ENCODE measurements at places on chromosomes 2 and 18. TPM values are rescaled to one million over a fixed set of nuclear protein-coding genes. Genes with fewer than 3 reads are reported as not detected.

DNA sequence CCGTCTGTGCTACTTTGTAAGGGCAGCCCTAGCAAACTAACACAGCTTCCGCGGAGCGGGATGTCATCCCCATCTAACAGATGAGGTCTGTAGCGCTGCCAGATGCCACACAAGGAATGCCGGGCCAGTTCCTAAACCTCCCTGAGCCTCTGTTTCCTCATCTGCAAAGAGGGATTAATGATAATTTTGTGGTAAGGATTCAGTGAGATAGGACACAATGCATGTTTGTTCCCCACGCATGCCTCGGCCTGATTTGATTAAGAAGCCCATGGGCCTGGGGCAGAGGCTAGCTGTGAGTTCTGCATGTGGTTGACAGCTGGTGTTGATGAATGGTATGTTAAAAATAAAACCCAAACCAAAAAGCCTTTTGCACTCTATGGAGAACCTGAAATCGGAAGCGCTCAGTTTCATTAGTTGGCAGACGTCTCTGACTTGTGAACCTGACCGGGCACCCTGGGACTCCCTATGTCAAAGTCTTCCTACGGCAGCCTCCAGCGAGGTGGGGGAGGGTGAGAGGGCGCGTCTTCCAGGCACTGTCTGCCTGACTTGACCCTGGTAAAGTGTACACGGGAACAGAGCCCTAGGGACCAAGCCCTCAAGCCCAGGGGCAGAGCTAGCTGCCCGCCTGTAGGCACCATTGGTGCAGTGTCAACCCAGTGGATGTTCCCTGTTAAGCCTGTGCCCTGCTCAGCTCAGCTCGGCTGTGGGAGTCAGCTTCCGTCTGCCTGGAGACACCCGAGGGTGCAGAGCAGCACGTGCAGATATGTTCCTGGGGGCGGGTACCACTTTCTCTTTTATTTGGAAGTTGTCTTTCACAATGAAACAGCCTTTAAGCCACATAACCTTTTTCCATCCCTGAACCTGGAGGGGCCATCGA is 14.8 kb upstream of the INHBB start:
- no peak for DNase-seq

LYG2 gene
- total RNA-seq: not detected

GRCh38 chr2:128235581-128235980 is 83.1 kb downstream of the HS6ST1 start:
- no peak for DNase-seq

- no peak for DNase-seq
These were observed at the start of gene LTBP1 for GRCh38 chr2:32946314-32947075. Gene LTBP1, plus strand, starts transcription at chr2:32946953. Its CDS starts 372 bp downstream, at chr2:32947325.

DNA sequence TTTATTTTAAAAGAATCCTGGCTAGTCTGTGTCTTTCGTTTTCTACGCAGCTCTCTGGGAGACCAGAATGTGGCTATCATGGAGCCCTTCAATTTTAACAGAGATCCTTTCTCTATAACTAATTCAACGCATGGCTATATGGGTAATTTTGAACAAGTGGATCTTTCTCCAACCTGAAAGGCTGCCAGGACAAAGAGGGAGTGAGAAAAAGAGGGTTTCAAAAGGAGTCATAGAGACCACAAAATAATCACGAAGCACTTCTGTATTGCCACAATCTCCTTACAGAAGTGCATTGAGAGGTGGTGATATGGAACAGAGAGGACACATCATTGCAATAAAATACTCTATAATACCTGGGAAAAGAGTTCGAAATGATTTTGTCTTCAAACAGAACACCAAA is 21.7 kb upstream of the CDH2 start:
- DNase-seq: no peak

LIMS4 gene
- 2.0 TPM for total RNA-seq

DNA sequence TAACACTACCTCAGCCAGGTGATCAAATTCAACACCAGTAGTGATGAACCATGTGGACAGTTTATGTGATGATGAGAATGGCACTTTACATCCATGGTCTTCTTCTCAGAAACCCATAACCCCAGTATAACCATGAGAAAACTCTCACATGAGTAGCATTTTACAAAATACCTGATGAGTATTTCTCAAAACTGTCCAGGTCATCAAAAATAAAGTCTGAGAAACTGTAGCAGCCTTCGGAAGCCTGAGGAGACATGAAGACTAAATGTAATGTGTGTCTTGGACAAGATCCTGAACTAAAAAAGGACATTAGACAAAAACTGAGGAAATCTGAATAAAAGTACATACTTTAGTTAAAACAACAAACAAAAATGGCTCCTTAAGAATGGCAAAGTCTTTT is 108.9 kb downstream of the CTNNA2 start:
- DNase-seq: no peak
